T-cell (primary cell): ENCODE measurements at places on chromosomes 6 and 20.

DNA sequence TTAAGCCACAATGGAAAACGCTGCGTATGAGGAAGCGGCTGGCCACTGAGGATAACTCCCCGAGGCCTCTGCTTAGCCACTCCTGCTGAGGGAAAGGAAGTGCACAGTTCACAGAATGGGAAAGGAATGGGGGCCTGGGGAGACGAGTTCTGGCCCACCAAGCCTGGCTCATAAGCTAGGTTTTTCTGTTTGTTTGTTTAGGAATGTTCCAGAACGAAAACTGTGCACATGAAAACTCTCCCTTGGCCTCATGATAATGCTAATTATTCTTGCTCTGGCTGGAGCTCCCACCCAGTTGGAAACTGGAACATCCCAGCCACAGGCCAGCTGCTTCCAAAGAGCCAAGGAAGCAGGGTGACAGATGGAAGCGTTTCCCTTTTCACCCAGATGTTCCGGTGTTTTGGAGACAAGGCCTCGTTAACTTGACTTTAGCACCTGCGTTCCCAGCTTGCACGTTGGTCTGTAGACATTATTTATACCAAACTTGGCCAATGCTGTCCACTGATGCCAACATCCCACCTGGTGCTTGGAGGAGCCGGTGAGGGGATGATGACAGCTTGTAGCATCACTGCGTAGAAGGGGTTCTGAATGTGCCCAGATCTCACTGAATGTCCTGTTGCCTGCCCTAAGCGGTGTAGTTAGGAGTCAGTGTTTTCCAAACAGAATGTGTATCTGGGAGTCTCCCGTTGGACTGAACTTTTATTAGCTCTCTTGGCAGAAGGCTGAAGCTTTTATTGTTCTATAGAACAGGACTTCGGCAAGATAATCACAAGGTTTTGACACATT lies 34.5 kb downstream of the APCDD1L start:
- DNase-seq, result no peak

GRCh38 chr6:3252861-3253596 lies 5.7 kb upstream of the PSMG4 start:
- no peak for DNase-seq

DNA sequence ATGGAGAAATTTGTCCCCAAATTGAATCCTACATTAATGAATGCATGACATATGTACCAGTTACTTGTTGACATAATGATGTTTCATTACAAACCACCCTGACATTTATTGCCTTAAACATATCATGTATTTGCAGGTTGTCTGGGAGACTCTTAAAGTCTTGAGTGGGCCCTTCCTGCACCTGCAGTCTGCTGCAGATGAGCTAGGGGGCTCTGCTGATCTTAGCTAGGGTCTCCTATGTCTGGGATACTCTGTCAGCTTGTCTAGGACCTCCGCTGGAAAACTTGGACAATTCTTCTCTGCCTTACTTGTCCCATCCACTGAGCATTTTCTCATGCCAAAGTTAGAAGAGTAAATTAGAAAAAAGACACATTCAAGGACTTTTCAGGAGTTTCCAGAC lies 581.6 kb downstream of the HAO1 start:
- no peak for DNase-seq

DNA sequence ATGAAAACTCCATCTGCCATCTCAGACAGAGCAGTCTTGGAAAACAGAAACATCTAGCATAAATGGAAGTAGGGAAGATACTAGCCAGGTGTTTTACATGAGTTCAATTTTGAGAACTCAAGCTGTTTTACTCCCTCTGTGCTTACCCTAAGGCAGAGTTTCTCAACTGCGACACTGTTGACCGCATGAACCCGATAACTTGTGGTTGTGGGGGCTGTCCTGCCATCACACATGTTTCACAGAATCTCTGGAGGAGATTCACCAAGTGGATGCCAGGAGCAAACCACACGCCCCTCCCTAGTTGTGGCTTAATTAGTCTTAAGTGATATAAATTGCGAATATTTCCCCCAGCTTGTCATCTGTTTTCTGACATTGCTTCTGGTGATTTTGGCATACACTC lies 2.3 kb upstream of the SERPINB6 start:
- DNase-seq, result no peak

- DNase-seq, result no peak
Measured at GRCh38 chr6:68709882-68710281, 74.8 kb downstream of the ADGRB3 start.

GRCh38 chr20:15061061-15061430 lies 723.6 kb upstream of the FLRT3 start:
- no peak for DNase-seq

DNA sequence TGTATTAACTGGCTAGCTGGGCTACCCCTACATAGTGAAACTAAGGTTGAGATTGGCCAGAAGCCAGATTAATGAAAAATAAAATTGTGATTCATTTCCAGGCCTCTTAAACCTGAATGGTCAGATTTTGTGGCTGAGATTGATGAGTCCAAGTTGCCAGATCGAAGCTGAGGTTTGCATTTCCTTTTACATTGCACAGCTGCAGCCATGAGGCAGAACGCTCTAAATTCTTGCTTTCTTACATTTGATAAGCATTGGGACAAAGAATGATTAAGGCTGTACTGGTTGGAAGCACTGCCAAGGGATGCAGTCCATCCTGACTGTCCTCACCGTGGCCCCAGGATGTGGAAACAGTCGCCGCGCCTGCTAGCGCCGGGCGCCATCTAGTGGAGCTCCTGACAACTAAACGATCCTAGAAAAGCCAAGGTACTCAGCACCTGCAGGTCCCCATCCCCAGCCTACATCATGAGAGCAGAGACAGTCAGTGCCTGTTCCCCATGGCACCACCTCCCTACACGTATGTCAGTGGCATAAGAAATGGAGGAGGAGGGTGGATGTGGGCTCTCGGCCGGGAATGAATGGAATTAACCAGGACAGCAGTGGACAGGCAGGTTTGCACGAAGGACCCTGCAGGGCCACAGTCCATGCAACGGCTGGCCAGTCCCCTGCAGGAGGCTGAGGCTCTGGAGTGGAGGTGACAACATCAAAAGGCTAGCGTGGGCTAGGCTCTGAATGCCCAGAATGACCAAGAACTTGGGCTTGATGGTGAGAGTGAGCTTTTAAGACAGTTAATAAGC lies 19.0 kb downstream of the PXDC1 start:
- peak; percentile 61 for DNase-seq

DNA sequence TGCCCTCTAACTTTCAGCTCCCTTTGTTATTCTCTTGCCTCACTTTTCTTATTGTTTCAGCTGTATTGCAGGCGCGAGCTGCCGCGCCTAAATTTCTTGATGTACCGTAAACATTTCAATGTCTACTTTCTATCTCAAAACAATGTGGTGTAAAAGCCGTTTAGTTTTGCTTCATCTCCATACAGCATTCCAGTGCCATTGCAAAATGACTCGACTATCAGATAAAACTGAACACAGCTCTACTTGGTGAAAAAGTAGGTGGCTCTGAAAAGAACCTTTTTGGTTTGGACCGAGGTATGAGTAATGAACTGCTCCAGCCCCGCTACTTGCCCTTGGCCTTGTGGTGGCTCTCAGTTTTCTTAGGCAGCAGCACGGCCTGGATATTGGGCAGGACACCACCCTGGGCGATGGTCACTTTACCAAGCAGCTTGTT lies 74.6 kb downstream of the OR2B2 start:
- no peak for DNase-seq

DNA sequence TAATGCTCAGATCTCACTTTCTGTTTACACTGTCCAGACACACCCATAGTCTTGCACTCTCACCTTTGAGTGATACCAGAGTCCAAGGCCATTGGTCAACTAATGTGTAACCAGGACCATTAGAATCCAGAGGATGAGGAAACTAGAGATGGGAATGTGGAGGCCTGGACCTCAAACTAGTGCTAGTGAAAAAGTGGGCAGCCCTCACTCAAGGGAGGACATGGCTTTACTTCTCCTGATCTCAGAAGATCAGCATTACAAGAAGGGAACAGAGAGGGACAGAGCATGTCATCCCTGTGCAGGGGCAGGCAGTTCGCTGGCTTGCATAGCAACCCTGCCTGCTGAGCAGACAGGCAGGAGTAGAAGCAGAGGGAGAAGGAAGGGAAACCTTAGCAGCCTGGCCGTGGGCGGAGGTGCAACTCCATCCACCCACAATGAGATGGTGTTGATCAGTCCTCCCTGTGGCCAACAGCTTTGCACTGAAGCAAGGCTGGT lies 22.6 kb upstream of the XRN2 start:
- no peak for DNase-seq

GRCh38 chr6:126180585-126180984 lies 159.3 kb upstream of the CENPW start:
- no peak for DNase-seq

GRCh38 chr6:108395297-108395696 lies 100.4 kb downstream of the AFG1L start:
- DNase-seq, result no peak

GRCh38 chr6:49463612-49463967 lies 420 bp downstream of the CENPQ start:
- no peak for DNase-seq

GRCh38 chr6:51273228-51273961 lies 454.7 kb downstream of the TFAP2B start:
- DNase-seq, result no peak

DNA sequence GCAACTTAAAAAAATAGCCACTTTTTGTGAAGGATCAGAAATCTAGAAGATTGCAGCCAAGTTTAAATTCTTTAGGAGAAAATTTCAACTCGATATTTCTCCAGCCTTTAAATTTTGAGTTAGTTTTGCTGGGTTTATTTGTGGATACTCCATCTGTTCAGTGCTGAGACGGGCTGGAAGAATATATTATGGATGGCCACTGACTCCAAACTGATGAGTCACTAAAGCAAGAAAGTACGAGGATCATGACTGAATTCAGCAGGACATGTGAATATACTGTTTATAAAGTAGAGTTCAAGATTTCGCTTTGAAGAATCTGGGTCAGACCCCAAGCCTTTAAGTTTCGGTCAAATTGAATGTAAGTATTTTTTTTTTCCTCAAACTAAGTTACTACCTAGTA lies 199.5 kb downstream of the ADGRB3 start:
- no peak for DNase-seq

GRCh38 chr6:81696524-81696923 lies 56.0 kb downstream of the TENT5A start:
- DNase-seq, result no peak

- no peak for DNase-seq
Measured at GRCh38 chr6:26379292-26379691, 3.6 kb upstream of the BTN2A2 start.

DNA sequence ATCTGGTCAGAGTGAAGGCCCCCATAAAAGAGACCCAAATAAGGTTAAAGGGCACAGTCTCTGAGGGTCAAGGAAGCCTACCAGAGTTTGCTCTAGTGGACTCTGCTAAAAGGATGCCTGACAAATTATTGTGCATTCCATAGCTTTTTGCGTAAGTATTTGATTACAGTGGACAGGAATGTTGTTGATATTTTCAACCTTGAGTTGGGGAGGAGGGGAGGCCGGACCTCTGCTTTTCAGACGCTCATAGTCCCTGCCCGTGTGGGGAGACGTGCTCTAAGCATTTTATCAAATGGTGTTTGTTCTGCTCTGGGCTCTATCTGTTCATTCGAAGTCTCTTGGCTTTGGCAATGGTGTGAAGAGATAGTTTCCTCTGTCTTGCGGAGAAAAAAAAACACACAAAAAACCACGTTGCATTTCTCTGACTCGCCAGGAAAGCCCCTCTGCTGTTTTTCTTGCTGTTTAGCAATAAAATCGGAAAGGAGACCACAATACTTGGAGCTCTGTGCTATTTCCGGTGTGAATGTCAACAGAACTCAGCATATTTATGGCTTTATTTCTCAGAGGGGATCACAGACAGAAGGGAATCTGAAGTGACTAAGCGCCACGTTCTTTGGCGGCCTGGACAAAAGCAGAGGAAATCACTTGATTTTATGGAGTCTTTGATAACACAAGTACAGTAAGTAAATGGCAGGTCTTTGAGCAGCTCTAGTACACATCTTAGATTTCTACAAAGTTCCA lies 159.8 kb downstream of the ZFP64 start:
- peak; percentile 5 for DNase-seq

DNA sequence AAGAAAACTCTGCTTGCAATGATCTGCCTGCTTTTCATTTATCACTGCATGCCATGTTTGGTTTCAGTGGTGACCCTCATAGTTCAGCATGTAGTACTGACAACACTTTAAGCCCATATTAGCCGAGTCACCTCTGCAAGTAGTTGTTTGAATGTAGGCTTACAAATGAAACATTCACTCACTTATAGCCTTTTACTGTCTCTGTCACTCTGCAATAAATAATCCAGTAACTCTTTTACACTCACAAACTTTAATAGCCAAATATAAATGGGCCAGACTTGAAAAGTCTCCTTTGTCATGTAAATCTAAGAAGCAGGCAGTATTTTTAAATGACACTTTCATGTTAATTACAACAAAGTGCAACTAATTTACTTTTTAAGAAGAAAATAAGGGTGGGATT lies 1460.0 kb upstream of the ADGRB3 start:
- DNase-seq, result no peak

GRCh38 chr20:49668181-49668877 lies 45.3 kb downstream of the B4GALT5 start:
- peak; percentile 93 for DNase-seq

DNA sequence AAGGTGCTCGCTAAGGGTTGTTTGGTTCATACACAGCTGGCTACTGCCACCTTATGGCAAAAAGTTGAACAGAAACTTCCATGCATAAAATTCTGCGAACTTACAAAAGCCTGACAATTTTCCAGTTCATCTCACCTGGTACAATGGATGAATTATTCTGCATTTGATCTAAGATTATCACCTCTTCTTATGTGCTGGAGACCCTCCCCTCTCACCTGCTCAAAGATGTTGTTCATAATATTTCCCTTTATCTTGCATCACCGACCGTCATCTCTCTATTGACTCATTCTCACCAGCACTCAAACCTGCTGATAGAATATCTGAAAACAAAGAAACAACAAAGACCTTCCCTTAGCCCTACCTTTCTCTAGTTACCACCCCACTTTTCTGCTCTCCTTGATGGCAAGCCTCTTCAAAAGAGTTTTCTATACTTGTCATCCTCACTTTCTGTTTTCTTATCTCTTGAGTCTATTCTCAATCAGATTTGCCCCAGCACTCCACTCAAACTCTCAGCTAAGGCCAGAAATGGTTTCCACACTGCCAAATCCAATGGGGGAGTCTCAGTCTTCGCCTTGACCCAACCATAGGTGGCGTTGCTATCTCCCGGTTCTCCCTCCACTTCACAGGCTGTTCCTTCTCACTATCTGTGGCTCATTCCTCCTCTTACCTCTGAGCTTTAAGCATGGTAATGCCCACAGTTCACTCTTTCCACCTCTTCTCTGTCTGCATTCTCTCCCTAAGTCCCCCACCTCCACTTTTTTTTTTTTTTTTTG lies 25.8 kb downstream of the SNRNP48 start:
- peak; percentile 12 for DNase-seq

GRCh38 chr20:59939052-59939878 lies 840 bp downstream of the PPP1R3D start:
- no peak for DNase-seq

DNA sequence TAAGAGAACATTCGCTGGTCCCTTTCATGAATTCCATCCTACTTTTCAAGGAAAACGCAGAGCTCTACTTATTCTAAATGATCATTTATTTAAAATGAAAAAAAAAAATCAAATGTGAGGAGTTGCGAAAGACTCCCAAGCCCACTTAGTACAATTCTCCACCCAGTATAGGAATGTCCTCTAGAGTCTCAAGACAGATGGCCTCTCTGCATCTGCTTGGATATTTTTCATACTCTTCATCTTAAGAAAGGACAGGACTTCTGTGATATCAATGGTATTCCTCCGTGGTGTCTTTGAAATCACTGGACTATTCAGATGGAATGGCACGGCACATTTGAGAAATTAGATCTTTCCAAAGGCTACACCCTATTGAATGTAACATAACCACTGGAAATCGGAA lies 107.1 kb downstream of the PTPRK start:
- no peak for DNase-seq
